Cortex of kidney (tissue), 1 donor: ENCODE measurements at places on chromosomes 1 and 21.

DNA sequence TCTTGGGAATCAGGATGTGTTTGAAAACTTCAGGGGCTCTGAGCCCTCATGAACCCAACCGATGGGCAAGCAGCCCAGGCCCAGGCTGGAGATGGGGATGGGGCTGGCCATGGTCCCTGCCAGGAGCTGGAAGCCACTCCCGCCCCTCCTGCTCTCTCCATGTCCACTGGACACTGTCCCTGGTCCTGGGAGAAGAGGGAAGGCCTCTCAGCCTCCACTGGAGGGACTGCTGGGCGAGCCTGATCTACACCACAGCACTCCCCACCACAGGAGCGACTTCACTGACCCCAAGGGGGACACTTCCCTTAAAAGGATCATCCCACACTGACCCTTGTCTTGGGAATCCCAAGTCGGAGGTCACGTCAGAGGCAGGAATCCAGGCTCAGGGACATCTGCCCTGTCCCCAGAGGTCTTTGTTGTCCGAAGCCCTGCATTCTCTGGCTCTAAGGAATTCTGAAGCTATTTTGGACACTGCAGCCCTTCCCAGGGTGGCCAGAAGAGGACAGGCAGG is 16.9 kb upstream of the COL18A1 start:
- no peak for DNase-seq

DNA sequence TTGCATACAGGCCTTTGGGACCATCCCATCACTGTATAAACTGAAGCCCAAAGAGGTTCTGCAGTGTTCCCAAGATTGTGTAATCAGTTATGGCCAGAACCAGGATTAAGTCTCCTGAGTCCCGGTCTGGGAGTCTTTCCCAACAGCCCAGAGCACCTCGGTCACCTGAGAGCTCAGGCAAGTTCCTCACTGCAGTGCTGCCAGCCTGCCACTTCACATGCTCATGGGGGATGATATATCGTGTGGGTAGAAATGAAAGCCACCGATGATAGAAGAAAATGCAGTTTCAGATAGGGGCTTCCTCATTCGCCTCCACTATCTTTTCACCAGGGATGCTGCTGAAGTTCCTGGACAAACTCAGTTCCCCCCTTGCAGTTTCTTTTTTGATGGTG is 30.4 kb downstream of the FHAD1 start:
- DNase-seq, result no peak

DNA sequence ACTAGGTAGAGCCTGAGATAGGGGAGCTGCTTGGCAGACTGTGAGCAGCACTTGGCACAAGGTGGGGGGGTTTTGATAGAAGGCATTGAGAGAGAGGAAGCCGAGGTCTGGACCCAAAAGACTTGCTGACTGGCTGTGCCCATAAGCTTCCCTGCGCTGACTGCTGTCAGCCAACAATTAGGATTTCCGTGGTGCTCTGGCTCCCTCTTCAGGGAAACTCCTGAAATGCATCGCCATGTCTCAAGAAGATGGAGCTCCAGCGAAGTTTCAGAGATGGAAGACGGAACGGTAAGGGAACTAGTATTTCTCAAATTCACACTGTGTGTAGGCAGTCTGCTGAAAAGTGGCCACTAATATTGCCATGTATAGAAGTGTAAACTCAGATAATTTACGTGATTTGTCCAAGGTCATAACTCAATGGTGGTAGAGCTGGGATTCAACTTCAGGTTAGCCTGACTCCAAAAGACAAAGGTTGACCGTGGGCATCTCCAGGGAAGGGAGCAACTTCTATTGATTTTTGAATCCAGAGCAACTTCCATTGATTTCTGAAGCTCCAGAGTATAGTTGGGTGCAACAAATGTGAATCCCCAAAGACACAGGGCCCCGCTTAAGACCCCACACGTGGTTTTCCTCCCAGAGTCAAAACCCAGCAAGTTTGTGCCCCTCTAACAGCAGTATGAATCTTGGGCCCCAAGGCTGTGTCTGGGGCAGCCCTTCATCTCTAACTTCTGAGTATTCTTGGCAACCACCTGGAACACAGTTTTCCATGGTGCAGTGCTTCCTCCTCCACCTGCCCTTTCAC is 44.5 kb upstream of the CRNN start:
- DNase-seq, result no peak

DNA sequence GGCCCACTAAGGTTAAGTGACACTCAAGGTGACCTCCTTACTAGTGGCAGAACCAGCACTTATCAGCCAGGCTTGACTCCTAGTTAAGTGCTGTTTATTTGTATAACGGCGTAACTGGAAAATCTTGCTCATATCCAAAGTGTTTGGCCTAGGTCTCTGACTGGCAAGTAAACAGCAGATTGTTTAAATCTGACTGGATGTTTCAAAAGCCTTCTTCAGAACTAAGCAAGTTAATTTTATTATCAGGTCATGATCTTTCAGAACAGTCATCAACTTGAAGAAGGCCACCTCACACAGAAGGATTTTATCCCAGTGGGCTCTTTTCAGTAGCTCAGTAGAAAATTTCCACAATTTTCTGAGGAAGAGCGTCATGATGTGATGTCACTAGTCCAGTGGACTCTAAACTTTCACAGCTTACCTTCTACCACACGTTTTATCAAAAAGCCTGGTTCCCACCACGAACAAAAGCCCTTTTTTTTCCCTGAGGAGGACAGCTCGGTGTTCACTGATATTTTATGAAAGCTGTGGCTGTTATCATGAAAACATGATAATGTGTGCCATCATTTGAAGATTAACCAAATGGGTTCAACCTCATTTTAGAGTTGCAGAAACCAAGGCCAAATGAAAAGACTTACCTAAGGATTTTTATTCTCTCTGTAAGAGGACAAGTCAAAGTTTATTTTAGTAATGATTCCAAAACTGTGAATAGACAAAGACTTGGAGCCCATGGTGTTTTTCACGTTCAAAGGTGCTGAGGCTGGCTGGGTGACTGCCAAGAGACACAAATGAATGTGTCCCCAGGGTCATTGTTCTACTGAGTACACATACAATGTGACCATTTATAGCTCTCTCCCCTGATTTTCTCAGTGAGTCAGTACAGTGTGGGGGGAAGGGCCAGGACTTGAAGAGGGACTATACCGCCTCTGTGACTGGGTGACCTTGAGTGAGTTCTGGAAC is 9.1 kb downstream of the SGIP1 start:
- no peak for DNase-seq

- DNase-seq, result no peak
These were observed 49.8 kb downstream of the LYPLAL1 start for GRCh38 chr1:219223496-219223895.

GRCh38 chr1:25878690-25879089 is 3.2 kb upstream of the PAQR7 start:
- DNase-seq, result no peak

- DNase-seq, result no peak
These were observed 99.0 kb upstream of the C1orf105 start for GRCh38 chr1:172321451-172321850.

- DNase-seq, result no peak
These were observed 133.8 kb upstream of the F3 start for GRCh38 chr1:94675373-94675772.

DNA sequence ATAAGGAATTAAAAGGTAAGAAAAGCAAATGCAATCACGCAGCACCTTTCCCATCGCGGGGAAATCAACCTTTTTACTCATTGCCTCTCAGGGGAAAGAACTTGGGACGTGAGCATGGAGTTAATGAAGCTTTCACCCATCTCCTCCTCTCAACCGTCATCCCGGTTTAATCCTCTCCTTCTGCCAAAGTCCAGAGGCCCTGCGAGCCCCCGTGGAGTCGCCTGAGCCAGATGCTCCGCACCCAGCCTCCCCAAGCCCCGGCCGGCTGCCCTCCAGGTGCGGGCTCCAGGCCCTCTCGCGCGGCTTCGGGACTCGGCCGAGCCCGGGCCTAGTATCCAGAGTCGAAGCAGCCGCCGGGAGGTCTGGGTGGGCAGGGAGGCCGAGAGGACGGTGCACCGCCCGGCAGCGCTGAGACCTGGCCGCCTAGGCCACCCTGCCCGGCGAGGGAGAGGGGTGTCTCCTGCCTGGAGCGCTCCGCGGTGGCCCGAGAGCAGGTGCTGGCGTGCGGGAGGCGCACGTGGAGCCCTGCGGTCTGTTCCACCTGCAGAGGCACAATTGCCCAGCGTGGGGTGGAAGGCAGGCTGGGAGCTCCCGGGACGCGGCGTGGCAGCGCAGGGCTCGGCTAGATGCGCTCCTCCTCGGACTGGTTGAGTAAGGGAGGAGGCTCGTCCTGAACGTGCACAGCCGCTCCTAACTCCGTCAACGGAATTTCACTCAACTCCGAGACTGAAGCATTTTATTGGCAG is 218.5 kb downstream of the SDCCAG8 start:
- DNase-seq, result no peak

- DNase-seq, result no peak
These were observed at the start of gene HPCA for GRCh38 chr1:32886004-32886827. TSS of gene HPCA (plus strand) at chr1:32886491. CDS start at chr1:32888899, 2,408 bp downstream.

DNA sequence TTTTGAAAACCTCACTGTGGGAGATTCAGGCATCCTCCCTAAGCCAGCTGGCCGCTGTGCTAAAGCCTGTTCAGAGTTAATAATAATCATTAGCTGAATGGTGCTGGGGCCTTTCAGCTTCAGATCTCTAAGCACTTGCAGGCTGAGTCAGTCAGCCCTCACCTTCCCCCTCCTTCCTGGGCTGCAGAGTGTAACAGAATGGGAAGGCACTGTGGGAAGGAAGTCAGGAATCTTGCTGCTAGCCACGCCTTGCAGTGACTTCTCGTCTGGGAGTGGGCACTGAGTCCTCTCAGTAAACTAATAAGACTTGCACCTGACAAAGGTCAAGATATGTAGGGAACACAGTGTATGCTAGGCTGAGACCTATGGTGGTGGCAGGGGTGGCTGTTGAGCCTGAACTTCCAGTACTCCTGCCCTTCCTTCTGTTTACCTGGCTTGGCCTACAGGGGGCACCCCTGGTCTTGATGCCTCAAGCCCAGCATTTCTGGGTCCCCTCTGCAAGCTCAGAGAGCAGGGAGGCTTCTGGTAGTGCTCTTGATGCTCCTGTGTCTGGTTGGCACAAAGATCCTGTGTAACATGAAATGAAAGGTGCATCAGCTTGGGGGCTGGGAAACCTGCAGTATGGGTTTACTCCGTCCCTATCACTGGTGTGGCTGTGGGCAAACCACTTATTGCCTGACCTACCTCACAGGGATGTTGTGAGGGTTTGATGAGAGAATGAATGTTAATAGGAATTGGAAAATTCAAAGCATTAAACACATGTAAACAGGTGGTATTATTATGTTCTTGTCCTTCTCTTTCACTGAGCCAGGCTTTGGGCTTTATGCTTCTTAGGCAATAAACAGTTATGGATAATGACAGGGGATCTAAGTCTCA is 6.0 kb downstream of the CYB561D1 start:
- no peak for DNase-seq

DNA sequence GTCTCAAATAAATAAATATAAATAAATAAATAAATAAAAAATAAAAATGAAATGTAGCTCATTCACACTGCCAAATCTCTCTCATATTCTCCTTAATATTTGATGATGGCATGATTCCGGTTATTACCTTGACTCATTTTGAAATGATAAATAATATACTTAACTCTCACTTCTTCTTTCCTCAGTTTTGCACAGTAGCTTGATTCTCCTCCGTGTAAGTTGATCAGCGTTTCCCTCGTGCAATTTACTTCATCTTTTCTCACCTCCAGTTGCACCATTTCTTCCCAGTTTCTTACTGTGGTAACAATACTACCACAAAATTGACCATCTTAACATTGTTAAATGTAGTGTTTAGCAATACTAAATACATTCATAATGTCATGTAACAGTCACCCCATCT is 111.6 kb downstream of the RIPK4 start:
- no peak for DNase-seq

GRCh38 chr21:45630066-45630694 is 13.3 kb upstream of the PCBP3 start:
- no peak for DNase-seq

- DNase-seq, result no peak
These were observed 70.8 kb upstream of the KCND3 start for GRCh38 chr1:112060261-112060660.

DNA sequence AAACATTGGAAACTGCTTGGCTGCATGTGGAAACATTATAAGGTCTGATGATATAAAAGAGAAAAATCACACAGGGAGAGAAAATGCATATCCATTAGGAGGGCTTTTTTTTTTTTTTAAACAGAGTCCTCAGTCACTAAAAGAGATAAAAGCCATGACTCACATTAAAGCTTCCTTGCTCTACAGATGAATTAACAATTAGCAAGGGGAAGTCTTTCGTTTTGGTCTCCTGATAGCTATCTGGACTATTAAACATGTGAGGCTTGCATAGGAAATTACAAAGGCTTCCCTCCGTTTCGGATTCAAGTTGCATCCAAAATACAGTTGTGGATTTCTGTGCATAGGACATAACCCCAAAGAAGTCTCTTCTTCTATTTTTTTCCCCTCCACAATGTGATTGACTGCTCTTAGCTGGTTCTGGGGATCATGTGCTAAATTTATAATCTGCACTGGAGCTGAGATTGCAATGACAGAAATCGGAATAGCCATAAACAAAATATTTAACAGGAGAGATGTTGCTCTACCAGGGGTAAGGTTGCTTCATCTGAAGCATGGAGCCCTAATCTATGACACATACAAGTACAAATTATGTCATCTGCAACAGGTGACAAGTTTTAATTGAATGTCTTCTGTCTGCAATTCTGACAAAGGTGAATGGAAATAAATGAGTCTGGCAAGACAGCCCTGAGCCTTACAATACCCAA is 146.8 kb downstream of the ESRRG start:
- DNase-seq, result no peak

- DNase-seq, result no peak
These were observed 174.5 kb downstream of the DISC1 start for GRCh38 chr1:231801042-231801585.

GRCh38 chr1:33465316-33465715 is 7.1 kb upstream of the ZSCAN20 start:
- no peak for DNase-seq

DNA sequence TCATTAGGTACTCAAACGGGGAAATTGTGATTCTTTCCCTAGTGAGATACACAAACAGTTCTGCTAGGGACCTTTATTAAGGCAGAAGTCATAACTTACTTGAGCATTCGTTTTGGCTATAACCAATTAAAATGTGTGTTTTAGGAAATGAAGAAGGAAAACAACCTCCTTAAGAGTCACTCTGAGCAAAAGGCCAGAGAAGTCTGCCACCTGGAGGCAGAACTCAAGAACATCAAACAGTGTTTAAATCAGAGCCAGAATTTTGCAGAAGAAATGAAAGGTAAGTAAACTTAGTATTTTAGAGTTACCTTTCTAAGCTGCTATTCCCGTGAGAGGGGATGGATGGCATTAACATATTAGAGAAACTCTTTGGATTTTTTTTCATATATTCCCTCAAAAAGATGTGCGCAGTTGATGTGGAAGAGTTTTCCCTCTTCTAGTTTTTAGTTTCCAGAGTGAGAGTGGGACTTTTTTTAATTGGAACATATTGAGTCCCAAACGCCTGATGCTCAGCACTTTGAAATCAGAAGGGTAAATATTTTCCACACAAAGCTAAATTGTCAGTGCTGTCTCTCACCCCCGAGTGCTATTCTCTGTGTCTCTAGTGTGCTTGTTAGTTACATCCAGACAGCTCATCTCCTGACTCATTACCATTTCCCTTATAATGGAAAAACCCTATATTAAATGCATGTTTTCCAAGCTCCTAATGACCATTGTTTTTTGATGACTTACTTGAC is 34.9 kb downstream of the CENPF start:
- DNase-seq, result no peak

GRCh38 chr1:239977416-239977815 is 114.3 kb upstream of the FMN2 start:
- DNase-seq, result no peak

GRCh38 chr1:9687874-9688582 is 36.5 kb downstream of the PIK3CD start:
- no peak for DNase-seq
